ENCODE measurements at places on chromosomes 4 and X.

GRCh38 chrX:103794119-103794518, 17.5 kb downstream of the PLP1 start:
- no peak for DNase-seq

DNA sequence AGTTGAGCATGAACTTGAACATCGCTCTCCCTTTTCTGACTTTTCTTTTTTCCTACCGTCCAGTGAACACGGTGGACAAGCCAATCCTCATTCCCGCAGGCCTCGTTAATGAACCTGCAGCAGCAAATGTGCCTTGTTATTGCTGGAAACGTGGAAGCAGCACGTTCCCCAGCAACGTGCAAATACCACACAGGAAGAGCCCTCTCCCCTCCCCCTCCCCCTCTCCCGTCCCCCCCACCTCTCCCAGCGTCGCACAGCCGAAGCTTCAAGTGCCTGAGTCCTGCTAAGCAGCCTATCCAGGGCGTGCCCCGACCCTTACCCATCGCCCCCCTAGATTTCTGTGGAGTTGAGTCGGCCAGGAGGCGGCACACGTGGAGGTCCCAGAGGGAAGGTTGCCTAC, 219.9 kb downstream of the BCOR start:
- no peak for DNase-seq

GRCh38 chr4:143411527-143412419, 75.1 kb downstream of the GAB1 start:
- DNase-seq = peak; percentile 37

GRCh38 chr4:152077582-152077981, 316.8 kb upstream of the GATB start:
- no peak for DNase-seq

DNA sequence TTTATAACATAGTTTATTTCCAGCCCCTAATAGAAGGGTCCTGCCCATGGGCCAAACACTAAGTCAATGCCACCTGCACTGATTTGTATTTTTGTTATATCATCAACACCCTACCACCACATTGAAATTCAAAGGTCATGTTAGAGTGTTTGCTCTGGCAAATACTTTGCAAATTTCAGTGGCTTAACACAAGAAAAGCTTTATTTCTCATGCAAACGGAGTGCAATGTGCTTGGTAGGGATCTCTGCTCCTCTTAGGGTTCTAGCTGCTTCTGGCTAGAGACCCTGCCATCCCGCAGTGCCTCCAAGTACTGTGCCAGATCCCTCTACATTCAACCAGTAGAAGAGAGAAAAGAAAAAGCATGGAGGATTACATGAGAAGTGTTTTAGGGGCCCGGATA, 230.8 kb upstream of the TET2 start:
- DNase-seq = no peak

- DNase-seq = no peak
These were observed 592.0 kb upstream of the GALNTL6 start for GRCh38 chr4:171221181-171221580.

DNA sequence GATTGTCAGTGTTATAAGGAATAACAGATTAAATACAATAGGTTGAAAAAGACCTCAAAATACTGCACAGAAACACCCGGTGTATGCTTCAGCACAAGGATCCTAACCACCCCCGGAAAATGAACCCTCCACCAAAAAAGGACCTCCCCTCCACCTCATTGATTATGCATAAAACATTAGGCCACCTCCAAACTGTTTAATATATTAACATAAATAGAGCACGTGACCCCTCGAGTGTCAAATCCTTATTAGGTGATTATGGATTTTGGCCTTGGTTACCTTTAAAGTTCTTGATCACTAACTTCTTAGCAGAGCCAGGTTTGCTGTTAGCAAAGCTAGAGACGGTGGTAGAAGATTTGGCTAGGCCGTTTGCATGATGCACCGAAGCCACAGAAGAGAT, 958 bp downstream of the CUL4B start:
- DNase-seq = no peak

DNA sequence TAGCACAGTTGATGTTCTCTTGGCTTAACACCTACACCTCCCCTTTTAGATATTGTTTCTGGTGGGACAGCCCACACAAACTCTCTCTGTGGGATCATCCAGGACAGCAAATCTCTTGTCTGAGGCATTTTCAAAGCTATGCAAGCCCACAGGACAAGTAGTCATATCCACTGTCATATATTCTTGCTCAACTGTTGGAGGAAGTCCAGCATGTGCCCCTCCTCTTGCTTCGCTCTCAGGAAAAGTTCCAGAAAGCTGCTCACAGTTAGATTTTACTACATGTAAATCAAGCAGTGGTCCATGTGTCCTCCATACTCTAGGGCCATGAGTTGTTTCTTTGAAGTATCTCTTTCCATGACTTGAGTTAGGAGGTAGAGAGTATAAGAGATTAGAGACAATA, 260.7 kb downstream of the INPP4B start:
- no peak for DNase-seq

DNA sequence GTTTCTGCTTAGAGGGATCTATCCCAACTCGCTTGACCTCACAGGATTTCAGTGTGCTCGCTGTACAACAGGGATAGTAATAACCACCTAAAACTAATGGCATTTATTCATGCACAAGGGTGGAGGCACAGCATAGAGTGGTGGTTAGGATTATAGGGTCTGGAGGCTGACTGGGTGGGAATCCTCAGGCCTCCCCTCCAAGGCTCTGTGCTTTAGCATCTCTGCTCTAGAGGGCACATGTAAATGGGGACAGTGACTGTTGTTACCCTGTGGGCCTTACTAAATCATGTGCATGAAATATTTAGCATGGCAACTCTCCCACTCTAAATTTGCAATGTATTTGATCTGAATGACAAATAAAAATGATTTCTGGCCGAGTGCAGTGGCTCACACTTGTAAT, 29.2 kb downstream of the VCX2 start:
- no peak for DNase-seq

DNA sequence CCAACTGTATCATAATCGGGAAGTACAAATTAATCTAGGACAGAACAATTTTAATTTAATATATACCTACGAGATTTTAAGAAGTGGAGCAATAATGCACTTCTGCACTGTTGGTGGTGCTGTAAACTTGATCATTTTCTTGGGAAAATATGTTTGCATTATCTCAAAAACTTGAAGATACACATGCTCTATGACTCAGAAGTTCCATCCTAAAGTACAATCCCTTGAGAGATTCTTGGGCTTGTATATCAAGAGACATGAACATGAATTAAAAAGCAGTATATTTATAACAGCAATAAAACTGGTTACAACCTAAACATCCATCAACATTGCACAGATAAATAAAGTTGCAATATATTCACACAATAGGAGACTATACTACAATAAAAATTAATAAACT, 168.8 kb downstream of the CLCN4 start:
- DNase-seq = no peak

DNA sequence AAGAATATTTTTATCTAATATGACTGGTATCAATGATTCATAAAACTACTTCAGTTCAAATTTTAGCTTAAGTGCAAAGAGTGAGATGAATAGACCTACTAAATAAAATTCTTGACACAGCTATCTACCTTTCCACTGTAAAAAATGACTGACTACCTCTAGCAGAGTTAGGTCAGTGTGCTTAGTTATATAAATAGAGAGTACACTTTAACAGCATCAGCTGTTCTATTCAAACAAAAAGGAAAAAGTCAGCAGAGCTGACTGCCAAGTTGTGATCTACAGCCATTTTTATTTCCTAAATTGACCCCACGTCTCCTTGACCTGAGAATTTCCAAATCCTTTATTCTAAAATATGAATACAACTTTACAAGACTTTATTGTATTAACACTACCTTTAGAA, 262.4 kb downstream of the CAMK2D start:
- DNase-seq = no peak

- no peak for DNase-seq
These were observed 136.5 kb downstream of the KDM6A start for GRCh38 chrX:45009371-45010000.

GRCh38 chr4:53622739-53623151, 31.5 kb upstream of the LNX1 start:
- no peak for DNase-seq

- peak; percentile 37 for DNase-seq
These were observed 13.8 kb downstream of the SH3BP2 start for GRCh38 chr4:2806390-2807355.

DNA sequence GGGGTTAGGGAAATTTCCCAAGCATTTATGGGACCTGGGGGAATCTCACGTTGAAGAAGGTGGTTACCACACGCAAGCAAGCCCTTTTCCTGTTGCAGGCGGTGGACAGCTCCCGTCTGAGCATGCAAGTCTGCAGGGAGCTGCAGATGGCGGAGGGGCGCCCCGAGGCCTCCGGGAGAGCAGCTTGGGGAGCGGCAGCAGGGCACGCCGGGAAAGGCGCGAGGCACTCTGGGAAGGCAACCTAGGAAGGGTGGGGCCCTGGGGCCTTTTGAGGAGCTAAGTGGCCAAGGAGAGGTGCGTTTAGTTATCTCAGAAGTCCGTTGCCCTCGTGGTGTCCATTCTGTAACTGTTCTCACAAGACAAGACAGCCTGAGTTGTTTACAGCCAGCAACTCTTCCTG, 57.0 kb upstream of the SLC25A4 start:
- DNase-seq = no peak

DNA sequence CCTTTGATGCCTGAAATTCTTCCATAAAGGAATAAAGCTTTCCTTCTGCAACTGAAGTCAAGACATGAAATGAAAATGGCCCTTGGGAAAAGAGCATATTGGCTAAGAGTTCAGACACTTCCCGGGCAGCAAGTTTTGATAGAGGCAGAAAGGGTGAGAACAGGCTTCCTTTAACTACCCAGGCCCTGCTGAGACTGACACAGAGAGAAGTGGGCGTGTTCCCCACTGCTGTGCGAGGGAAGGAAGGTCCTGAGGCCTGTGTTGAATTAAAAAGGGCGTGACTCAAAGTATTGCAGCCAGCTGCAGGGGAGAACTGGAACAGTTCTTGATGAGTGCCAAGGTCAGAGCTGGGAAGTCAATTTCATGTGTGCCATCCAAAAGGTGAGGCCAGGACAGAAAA, 33.9 kb upstream of the ADGRG2 start:
- no peak for DNase-seq

DNA sequence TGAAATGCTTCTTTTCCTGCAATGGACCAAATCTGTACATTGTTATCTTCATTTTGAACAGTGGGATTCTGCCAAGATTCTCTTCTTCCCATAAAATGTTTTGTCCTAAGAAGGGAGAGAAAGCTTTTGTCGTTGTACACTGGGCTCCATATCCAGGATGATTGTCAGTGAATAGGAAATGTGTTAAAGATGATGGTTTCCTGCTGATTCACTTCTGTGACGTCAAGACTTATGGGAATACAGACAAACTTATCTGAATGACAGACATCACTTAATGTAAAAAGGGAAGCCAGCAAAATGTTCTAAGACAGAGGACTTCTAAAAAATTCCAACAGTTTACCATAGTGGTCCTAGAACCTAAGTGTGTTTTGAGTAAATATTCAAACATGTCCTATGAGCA, 53.7 kb upstream of the HPF1 start:
- DNase-seq = no peak

GRCh38 chrX:24494647-24495075, 29.6 kb downstream of the PDK3 start:
- DNase-seq = no peak

DNA sequence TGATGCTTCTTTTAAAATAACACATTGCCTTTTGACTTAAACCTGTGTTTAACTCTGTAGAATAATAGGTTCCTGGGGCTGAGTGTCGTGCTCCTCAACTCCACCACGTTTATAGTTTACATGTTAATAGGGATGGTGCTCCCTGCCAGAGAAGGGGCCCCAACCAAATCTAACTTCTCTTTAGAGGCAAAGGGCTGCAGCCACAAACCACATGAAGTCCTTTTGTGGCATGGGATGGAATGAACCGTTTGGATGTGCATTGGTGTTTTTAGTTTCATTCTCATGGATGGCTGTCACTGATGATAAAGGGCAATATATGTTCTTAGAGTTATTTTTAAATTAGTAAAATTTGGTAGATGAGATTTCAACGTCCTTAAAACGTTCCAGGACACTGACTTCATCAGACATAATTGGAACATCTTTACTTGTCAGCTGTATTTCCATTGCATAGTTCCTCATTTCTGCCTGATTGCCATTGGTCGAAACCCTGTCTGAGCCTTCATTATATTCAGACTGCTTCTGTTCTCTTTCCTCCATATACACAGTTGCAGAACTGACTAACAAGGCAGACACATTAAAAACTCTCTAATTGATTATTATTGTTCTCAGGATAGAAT, 60.4 kb upstream of the HPF1 start:
- no peak for DNase-seq

DNA sequence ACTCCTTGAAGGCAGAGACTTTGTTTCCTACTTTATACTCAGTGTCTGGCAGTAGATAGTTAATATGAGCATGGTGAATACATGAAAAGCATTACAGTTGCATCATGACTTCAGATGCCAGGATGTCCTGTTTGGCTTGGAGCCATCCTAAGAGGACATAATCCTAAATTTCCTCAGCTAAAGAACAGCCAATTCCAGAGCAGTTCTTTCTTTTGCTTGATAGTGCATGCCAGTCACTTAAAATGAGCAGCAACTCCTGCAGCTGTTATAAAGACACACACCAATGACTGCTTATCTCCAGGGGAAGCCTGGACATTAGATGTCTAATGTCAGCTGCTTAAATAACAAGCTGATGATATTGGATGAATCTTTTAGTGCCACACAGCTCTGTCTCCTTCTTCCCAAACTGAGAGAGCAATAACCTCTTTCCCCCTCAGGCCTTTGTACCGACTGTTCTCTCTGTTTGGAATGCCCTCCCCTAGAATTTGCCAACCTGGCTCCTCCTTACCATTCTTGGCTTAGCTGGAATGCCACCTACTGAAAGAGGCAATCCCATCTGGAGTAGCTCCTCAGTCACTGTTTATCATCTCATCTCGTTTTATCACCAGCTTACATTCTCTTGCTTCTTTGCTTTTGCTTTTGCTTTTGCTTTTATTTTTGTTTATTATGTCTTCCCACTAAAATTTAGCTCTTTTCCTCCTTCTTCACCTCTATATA, 100.8 kb upstream of the USP38 start:
- no peak for DNase-seq

GRCh38 chr4:177446586-177446985, 4.3 kb upstream of the AGA start:
- DNase-seq = no peak

GRCh38 chr4:37797374-37797773, 29.1 kb upstream of the PGM2 start:
- no peak for DNase-seq

DNA sequence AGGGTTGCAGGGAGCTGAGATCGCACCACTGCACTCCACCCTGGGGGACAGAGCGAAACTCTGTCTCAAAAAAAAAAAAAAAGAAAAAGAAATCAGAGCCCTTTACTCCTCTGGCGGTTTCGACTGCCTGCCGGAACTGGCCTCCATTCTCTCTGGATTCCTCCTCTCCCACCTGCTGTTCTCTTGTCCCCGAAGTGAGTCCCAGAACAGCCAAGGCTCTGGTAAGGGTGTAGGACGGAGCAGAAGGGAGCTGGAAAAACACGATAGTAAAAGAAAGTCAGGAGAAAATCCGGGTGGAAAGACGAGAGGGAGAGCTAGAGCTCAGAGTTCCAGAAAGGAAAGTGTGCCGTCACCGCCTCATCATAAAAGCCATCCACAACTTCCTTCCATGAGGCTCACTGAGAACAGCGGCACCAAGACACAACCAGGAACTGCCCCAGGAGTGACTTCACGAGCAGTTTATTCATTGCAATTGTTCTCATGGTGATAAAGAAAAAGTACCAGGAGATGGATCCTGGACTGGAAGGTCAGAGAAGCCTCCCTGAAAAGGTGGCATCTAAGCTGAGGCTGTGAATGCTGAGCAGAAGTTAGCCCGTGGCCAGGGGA, 12.3 kb downstream of the TLR3 start:
- DNase-seq = no peak
